SHP77 (cell line): ENCODE measurements at places on chromosomes 5 and 9.

- no peak for DNase-seq
Measured at GRCh38 chr5:26868504-26868903, 169.9 kb downstream of the CDH9 start.

- DNase-seq: no peak
Measured at GRCh38 chr9:7185612-7186011, 427.8 kb downstream of the KDM4C start.

DNA sequence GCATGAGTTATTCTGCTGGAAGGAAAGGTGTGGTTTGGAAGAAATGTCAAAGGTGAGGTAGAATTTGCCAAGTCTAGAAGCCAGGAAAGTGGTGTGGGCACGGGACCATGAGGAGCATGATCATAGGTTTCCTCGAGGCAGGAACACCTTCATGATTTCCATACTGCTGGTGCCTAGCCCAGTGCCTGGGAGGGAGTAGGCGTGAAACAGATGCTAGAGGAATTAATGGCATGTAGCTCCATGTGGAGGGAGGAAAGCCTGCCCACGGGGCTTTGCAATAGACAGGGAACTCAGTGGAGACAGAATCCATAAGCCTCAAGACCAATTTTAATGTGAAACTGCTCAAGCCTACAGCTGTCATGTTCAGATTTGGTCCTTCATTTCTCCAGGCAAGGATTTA, 35.1 kb downstream of the TTLL11 start:
- no peak for DNase-seq

DNA sequence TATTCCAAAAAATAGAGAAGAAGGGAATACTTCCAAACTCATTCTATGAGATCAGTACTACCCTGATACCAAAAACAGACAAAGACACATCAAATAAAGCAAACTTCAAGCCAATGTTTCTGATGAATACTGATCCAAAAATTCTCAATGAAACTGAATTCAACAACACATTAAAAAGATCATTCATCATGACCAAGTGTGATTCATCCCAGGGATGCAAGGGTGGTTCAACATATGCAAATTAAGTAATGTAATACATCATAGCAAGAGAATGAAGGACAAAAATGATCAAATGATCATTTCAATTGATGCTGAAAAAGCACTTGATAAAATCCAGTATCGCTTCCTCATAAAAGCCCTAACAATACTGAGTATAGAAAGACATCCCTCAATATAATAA, 4.9 kb upstream of the RCL1 start:
- no peak for DNase-seq
